WTC11 (cell line): ENCODE measurements at places on chromosomes 7 and 10.

DNA sequence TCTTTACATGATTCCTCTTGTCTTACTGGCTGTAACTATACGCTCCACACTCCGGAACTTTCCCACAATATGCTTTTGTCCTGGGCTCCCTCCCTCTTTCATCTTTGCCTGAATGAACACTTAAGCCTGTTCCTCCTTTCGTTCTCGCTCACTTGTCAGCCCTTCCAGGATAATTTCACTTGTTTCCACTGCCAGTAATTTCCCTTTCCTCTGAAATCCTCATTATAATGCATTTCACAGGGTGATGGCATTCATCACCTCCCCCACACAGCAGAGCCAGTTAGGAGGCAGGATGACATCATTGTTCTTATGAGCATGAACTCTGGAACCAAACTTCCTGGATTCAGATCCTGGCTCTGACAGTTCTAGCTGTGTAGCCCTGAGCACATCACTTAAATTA lies 372.6 kb downstream of the GPR158 start:
- no peak for DNase-seq

GRCh38 chr7:151249034-151249731 lies 689 bp upstream of the SMARCD3 start:
- no peak for DNase-seq

- no peak for DNase-seq
These were observed 112.5 kb downstream of the PRPF18 start for GRCh38 chr10:13699216-13699615.

GRCh38 chr7:140732416-140732815 lies 35.9 kb downstream of the NDUFB2 start:
- DNase-seq, result no peak

GRCh38 chr10:58967551-58968388 lies 208.7 kb upstream of the PHYHIPL start:
- DNase-seq, result peak; percentile 83

DNA sequence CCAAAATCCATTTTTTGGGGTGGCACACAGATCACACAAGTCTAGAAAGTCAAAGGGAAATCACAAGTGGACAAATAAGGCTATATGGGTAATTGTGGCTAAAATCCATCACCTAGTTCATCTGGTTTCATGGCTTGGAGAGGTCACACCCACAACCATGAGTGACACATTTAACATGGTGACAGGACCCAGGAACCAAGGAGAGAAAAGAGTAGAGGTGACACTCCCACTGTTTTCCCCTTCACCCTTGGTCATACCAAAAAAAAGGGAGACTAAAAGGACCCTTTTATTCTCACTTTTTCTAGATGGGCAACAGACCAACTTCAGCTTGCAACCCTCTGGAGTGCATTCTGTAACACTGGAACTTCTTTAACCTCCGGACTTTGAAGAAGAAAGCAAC lies 46.2 kb upstream of the ZNF107 start:
- no peak for DNase-seq

DNA sequence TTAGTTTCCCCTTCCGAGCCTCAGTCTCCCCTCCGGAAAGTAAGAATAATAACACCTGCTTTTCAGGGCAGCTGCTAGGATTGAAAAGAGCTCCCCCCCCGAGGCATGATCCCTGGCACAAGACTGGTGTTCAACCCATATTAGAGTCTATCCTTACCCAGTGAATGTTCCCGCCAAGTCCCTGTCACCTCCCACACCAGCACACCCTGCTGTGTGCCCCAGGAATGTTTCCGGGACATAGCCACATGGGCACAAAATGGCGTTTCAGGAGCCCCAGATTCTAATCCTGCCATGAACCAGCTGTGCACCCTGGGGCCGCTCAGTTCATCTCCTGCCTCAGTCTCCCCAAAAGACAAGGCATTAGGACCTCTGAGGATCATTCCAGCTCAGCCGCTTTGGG lies 563 bp downstream of the MUC17 start:
- no peak for DNase-seq

DNA sequence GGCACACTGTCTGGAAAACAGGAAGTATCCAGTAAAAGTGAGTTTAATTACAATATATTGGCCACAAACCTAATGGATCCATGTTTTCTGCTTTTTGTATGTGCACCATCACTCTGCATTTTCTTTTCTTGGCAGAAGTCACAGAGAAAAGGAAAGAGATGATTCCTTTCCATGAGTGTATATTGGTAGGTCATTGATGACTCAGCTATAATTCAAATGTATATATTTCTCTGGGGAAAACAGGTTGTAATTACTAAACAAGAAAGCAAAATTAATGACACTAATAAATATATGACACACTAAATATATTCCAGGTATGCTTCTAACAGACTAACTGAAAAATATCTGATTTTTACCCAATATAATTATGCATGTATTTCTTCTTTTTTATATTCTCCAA lies 105.9 kb upstream of the PCDH15 start:
- DNase-seq, result no peak

GRCh38 chr7:111146136-111146535 lies 55.2 kb downstream of the LRRN3 start:
- no peak for DNase-seq
